Activated CD8-positive, alpha-beta memory T cell treated with anti-CD3 and anti-CD28 coated beads, Interleukin-2, amount 10 ng/mL, durations not matched to agents 7 days and 5 days (primary cell): ENCODE measurements at places on chromosomes 5 and 9. TPM values are rescaled to one million over a fixed set of nuclear protein-coding genes. Genes with fewer than 3 reads are reported as not detected.

Gene CDKN2B-AS1
- 3.4 TPM for total RNA-seq

Gene UBAC1
- total RNA-seq: 32.6 TPM

Gene PBX3
- 20.2 TPM for total RNA-seq

Gene CEMIP2
- 57.0 TPM for total RNA-seq

Gene CMBL
- 2.7 TPM for total RNA-seq

Gene DOLK
- 7.7 TPM for total RNA-seq

Gene PGM5
- not detected for total RNA-seq

Gene PPIP5K2
- 61.4 TPM for total RNA-seq

Gene RNF224
- not detected for total RNA-seq

Gene DPYSL3
- total RNA-seq: 0.30 TPM

Gene IRX1
- not detected for total RNA-seq

Gene PCDHGB6
- not detected for total RNA-seq

Gene IFNA13
- not detected for total RNA-seq

Gene TIFAB
- total RNA-seq: not detected

Gene BAAT
- total RNA-seq: not detected

Gene MARCOL
- total RNA-seq: not detected

Gene CDH12
- total RNA-seq: not detected

Gene KIF20A
- total RNA-seq: 64.3 TPM

Gene FOXD4
- 0.15 TPM for total RNA-seq

Gene MAMDC2
- total RNA-seq: not detected

Gene SLC34A3
- not detected for total RNA-seq

Gene SPRY4
- 0.09 TPM for total RNA-seq

Gene PKD2L2
- total RNA-seq: not detected
